ENCODE measurements at places on chromosomes 2 and 18.
A peak's percentile ranks its signal among the peaks of the same experiment; 100 is the strongest.

- DNase-seq, result peak; percentile 81
These were observed 42.4 kb upstream of the MTIF2 start for GRCh38 chr2:55311444-55311870.

DNA sequence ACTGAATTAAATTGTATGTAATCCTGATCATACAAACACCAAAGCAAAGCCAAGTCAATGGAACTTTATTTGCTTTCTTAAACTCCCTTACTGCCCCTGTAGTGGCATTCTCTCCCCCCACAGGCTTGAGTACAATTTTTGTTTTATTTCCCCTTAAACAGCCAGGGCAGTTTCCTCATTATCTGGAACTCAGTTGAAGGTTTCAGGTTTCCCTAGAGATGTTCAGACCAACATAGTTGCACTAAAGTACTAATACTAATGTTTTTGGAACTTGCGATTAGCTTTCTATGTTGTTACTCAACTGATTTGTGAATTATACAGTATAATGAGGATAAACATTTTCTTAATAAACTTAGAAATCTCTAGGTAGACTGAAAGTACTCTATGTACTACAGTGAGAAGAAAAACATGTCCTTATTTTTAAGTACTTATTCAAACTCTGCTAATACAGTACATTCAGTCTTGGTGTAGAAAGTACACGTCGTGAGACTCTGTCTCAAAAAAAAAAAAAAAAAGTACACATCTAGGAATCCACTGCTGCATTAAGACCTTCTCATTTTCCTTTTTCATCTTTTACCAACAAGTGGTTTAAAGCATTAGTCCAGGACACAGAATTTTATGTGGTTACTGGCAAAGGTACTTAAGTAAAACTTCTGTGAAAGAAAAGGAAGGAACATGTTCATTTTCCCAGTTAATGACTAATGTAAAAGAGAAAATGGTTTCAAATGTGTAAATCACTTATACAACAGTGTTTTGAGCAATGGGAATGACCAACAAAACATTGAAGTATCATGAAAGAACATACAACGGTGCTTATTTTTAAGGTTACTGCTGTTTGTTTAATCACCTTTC lies 209.5 kb upstream of the SMAD7 start:
- no peak for DNase-seq

- no peak for DNase-seq
These were observed 8.4 kb upstream of the LIMS2 start for GRCh38 chr2:127683757-127684156.

DNA sequence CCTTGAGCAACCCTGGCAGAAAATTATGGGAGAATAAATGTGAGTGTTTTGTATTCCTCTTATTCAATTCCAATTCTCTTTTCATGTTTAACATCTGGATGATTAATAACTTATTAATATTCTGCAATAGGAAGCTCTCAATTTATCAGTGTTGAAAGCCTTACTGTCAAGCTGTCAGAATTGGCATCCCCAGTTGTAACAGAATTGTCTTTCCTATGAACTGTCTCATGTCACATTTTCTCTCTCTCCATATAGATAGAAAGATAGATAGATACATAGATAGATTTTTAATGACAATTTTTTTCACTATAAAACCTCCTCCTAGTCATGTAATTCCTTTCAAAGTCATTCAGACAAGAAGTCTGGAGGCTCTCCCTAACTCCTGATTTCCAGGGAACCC lies 331.5 kb downstream of the GALNT13 start:
- no peak for DNase-seq

DNA sequence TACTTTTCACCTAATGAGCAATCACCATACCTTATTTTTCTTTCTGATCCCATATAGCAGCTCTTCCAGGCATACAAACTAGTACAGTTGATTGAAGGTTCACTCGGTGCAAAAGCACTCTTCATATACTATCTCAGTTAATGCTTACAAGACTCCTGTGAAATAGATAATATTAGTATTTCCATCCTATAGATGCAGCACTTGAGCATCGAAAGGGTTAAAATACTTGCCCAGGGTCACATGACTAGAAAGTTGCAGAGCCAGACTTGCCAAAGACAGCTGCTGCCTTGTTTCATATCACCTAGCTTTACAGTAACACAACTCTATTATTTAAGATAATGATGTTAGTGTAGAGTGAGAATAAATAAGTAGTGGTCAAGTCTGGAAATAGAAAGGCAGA lies 466.0 kb upstream of the TNP1 start:
- DNase-seq, result no peak

GRCh38 chr2:200264631-200265030 lies 41.9 kb upstream of the SPATS2L start:
- no peak for DNase-seq

DNA sequence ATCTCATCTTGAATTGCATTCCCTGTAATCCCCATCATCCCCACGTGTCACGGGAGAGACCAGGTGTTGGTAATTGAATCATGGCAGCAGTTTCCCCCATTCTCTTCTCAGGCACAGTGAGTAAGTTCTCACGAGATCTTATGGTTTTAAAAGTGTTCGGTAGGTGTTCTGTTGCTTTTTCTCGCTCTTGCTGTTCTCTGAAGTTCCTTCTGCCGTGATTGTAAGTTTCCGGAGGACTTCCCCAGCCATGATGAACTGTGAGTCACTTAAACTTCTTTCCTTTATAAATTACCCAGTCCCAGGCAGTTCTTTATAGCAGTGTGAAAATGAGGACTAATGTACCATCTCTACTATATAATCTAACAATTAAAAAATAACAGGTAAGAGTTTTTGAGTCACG lies 409.9 kb upstream of the NRXN1 start:
- DNase-seq, result no peak

DNA sequence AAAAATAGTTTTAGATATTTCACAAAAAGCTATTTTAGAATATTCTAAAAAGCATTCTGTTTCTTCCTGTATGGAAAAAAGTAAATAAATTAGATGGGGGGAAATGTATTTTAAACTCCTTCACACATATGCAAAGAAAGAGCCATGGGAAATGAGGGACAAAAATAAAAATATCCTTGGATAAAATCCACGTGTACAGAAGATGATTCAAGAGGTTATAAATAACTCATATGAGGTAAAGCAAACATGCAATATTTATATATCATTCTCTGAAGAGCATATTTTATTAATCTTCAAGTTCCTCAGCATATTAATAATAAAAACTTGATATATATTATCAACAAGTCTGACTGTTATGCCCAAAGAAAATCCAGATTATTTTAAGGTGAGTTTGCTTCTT lies 8.8 kb upstream of the GFPT1 start:
- no peak for DNase-seq

GRCh38 chr2:191728750-191729624 lies 51.1 kb downstream of the NABP1 start:
- DNase-seq, result peak; percentile 47

DNA sequence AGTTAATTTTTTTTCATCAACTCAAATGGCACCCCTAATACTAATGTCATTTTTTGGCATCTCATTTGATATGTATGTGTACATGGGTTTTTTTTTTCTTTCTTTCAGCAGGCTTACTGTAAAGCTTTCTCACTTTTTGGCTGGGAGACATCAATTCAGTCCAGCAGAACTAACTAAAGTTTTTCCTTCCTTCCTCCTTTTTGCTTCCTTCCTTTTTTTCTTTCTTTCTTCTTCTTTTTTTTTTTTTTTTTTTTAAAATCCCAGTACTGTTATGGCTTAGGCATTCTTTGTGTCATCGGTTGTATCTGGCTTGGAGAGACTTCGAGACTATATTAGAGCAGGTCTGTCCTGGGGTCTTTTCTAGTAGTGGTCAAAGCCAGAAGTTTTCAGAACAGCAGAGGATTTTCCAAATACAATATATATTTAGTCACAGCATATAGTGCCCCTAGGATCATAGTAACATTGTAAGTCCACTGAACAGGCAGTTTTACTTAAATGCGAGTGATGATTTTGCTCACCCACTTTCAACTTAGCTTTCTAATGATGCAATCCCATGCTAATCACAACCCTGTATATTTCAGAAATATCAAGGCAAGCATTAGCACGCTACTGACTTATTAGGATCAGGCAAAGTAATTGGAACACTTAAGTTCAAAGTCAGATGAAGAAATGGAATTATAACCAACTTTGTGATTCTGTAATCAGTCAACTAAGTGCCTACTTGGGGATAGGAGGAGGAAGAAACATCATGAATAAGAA lies 4.0 kb downstream of the KLHL29 start:
- DNase-seq, result no peak

GRCh38 chr2:145020694-145021093 lies 500.8 kb upstream of the ZEB2 start:
- no peak for DNase-seq

DNA sequence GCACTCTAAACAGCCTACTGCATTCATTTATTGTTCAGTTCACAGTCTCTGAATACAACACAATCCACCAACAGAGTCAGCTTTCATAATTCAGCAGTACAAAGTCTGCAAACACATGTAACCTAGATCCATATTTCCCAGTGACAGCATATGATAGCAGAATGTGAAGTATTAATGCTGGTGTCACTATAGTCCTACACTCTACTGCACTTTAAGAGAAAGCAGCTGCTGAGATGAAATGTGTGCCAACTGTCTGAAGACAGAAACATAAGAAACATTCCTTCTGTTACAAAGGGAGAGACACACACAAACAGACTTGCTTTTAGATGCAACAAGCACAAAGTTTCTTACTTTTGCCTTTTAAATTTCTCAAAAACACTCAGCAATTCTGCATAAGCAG lies 441.8 kb downstream of the ZEB2 start:
- DNase-seq, result no peak

GRCh38 chr2:88234760-88235159 lies 64.6 kb downstream of the THNSL2 start:
- DNase-seq, result peak; percentile 73

- DNase-seq, result peak; percentile 61
These were observed 82.0 kb upstream of the SLC39A10 start for GRCh38 chr2:195575016-195575415.

DNA sequence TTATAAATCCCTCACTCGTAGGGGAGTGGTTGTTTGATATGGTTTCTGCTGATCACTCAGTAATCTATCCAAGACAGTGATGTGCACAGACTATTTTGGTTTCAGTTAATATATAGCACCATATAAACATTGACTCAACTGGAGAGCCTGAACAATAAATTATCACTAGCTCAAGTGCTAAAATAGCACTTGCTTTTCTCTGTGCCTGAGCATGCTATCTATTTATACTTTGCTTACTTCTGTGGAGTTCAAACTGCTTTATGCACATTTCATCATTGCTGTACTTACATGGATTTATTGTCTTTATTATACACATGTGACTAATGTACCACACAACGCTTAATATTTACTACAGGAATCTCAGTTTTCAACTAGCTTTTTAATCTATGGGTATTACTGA lies 133.6 kb downstream of the BCL2 start:
- DNase-seq, result no peak

DNA sequence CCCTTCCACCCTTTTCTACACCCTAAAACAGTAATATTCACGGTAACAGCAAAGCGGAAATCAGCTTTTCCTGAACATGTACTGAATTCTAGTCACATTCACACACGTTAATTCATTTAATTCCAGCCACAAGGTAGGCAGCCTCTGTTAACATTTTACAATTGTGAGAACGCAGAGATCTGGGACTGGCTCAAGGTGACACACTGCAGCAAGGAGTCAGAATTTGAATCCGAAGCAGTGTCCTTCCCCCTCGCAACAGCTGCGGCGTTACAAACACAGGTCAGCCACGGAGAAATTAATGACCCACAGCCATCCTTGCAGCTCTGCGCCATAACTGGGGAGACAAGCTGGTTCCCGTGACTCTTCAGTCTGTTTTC lies 818 bp upstream of the SLC20A1 start:
- DNase-seq, result no peak

DNA sequence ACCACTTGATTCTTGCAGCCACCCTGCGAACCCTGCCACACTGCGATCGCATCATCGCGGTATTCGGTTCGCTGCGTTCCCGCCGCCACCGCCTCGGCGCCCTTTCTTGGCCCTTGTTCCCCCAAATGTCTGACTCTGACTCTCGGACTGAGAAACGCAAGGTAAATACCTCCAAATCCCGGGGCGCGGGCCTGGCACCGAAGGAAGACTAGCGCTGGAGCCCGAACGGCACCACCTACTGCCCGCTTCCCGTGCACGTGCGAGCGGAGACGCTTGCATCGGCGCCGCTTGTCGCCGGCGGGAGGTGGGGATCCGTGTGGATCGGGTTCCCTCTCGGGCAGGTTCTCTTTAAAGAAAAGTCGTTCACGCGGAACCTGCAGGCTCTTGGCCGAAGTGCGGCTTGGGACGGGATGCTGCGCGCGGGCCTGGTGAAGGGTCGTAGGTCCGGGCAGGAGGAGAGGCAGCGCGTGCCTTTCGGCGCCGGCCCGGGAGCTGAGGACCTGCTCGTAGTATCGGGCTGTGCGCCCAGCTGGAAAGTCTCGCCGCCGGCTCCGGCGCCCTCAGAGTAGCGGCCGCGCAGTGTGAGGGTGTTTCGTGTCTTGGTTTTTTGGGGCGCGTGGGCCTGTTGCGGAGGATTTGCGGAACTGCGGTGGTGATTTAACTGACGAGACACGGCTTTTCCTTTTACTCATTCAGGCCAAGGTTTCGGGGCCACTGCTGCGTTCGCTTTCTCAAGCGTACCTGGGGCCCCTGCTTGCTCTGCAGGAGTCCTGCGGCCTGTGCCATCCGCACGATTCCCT lies 514 bp downstream of the BCL2L11 start:
- peak; percentile 63 for DNase-seq

DNA sequence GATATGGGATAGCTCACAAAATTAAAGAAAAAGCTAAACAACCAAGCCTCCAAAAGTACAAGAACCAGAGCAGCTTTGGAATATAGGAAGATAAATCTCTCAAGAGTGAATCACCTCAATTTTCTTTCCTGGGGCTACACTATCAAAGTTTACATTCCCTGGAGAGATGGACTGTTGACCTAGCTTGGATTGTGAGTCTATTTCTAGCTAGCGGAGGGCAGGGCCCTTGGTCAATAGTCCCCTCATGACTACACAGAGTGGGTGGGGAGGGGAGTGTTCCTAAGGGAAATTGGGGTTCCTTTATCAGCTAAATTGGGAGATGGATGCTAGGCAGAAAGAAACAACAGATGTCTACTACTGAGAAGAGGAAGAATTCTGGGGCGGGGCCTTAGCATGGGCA lies 29.9 kb upstream of the EIF2AK3 start:
- DNase-seq, result no peak

DNA sequence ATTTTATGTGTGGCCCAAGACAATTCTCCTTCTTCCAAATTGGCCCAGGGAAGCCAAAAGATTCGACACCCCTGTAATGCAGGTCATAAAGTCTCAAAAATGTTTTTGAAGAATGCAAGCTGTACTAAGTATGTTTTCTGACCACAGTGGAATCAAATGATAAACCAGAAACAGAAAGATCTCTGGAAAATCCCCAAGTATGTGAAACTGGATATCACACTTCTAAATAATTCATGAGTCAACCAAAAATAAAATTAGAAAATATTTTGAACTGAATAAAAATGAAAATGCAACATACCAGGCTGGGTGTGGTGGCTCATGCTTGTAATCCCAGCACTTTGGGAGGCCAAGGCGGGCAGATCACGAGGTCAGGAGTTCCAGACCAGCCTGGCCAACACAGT lies 34.1 kb upstream of the UBE2F start:
- DNase-seq, result no peak

GRCh38 chr2:130754811-130755210 lies 529 bp upstream of the AMER3 start:
- DNase-seq, result no peak

- DNase-seq, result no peak
These were observed 279.3 kb downstream of the CDH20 start for GRCh38 chr18:61612517-61612916.
